CD4-positive, alpha-beta memory T cell (primary cell): ENCODE measurements at places on chromosomes 1 and 21.

DNA sequence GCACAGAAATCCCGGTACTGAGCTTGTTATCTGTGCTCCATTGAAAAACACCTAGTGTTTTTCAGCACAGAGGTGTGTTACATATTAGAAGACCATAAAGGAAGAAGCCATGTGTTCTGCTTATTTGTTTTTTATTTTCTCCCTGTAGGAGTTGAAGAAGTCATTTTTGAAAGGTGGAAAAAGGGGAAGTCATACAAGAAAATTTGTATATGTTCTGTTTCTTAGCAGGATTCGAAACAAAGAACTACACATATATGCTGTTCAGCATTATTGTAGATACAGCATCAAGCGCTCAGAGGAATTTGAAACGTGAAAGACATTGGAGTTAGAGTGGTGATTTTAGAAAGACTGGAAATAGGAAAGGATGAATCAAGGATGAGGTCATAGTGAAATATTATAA is 345.3 kb upstream of the ADGRL2 start:
- no peaks in the 10 kb centered on the region for H3K36me3 ChIP-seq
- no peak for DNase-seq
- H3K4me3 ChIP-seq, result no peak overlapping the region
- no peaks in the 10 kb centered on the region for H3K27me3 ChIP-seq

- no peak overlapping the region for H3K27ac ChIP-seq
- no peaks in the 10 kb centered on the region for H3K27me3 ChIP-seq
- H3K4me1 ChIP-seq, result no peaks in the 10 kb centered on the region
Observed at GRCh38 chr1:225146478-225146877, 217.0 kb downstream of the DNAH14 start.

- no peaks in the 10 kb centered on the region for H3K36me3 ChIP-seq
- no peaks in the 10 kb centered on the region for H3K27me3 ChIP-seq
- DNase-seq, result no peak
- no peaks in the 10 kb centered on the region for H3K4me1 ChIP-seq
- H3K4me3 ChIP-seq, result no peak overlapping the region
Observed at GRCh38 chr1:244802041-244802440, 33.4 kb upstream of the COX20 start.

- no peaks in the 10 kb centered on the region for H3K36me3 ChIP-seq
- no peaks in the 10 kb centered on the region for H3K27me3 ChIP-seq
- H3K27ac ChIP-seq, result no peak overlapping the region
- no peak for DNase-seq
- no peaks in the 10 kb centered on the region for H3K4me1 ChIP-seq
Observed at GRCh38 chr21:33089395-33090119, 19.6 kb downstream of the OLIG1 start.

DNA sequence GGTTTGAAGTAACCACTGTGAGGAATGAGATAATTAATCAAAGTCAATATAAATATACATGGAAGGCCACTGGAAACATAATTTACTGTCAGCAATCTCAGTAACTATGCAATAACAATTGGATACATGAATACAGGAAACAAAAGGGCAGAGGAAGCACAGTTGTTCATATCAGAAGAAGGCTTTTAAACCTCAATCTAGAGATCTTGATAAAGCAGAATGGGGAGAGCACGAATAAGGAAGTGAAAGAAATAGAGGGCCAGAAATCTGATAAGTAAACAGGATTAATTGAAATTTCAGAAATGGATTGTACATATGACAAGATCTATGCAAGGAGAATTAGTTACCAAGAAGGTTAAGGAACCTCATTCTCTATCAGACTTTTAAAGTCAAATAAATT is 93.0 kb downstream of the EVI5 start:
- H3K4me1 ChIP-seq, result no peaks in the 10 kb centered on the region
- no peak overlapping the region for H3K4me3 ChIP-seq
- H3K27me3 ChIP-seq, result no peaks in the 10 kb centered on the region
- no peaks in the 10 kb centered on the region for H3K36me3 ChIP-seq

- H3K27me3 ChIP-seq, result no peaks in the 10 kb centered on the region
- no peak overlapping the region for H3K4me3 ChIP-seq
- no peaks in the 10 kb centered on the region for H3K36me3 ChIP-seq
- no peak overlapping the region for H3K27ac ChIP-seq
Observed at GRCh38 chr1:43302721-43303470, 2.1 kb downstream of the TIE1 start.

- H3K4me1 ChIP-seq, result no peaks in the 10 kb centered on the region
- H3K4me3 ChIP-seq, result no peak overlapping the region
- no peak for DNase-seq
- no peak overlapping the region for H3K27ac ChIP-seq
- H3K36me3 ChIP-seq, result no peaks in the 10 kb centered on the region
- H3K27me3 ChIP-seq, result no peaks in the 10 kb centered on the region
Observed at GRCh38 chr1:68770817-68771216, 273.9 kb upstream of the DEPDC1 start.

DNA sequence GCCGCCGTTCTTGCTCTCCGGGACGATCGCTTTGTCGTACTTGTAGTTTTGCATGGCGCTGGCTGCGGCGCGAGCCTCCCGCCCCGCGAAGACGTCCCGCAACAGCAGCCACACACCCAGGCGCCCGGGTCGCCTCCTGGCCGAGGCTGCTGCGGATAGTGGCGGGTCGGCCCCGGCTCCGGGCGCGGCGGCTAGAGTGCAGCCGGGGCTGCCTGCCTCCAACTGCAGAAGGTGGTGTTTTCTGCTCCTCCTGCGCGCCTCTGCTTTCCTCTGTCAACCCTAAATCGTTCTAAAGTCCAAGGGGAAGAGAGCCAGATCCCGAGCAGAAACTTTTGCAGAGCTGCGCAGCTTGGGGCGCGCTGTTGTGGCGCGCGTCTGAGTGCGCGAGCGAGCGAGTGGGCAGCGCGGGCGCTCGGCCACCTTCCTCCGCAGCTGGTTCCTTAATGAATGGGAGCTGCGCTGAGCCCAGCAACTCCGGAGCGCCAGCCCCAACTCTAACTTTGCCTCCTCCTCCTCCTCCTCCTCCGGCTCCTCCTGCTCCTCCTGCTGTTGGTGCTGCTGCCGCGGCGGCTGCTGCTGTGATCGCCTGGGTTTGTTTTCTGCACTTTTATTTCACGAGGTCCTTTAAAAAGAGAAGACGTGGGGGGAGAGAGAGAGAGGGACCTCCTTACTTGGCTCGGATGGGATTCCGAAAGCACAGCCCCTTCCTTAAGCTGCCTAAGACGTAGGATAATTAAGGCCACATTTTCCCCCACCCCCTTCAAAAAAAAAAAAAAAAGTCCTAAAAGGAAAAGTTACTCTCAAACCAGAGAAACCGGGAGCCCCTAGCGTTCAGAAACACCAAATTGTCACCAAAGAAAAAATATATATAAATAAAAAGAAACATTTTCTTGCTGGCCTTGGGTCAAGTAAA is at the start of gene PLPP3:
TSS of gene PLPP3 (minus strand) at position 601 of the 913 bp plus-strand sequence. CDS start at position 54, 547 bp downstream.
- peaks cover 5% of the 10 kb centered on the region for H3K27me3 ChIP-seq
- DNase-seq, result no peak
- no peak within 1 kb of the TSS for H3K4me3 ChIP-seq

GRCh38 chr1:2240270-2241156 is 12.4 kb downstream of the SKI start:
- no peak overlapping the region for H3K27ac ChIP-seq
- H3K27me3 ChIP-seq, result no peaks in the 10 kb centered on the region
- H3K4me3 ChIP-seq, result no peak overlapping the region
- H3K4me1 ChIP-seq, result peaks cover 90% of the 10 kb centered on the region
- H3K36me3 ChIP-seq, result peaks cover 28% of the 10 kb centered on the region

DNA sequence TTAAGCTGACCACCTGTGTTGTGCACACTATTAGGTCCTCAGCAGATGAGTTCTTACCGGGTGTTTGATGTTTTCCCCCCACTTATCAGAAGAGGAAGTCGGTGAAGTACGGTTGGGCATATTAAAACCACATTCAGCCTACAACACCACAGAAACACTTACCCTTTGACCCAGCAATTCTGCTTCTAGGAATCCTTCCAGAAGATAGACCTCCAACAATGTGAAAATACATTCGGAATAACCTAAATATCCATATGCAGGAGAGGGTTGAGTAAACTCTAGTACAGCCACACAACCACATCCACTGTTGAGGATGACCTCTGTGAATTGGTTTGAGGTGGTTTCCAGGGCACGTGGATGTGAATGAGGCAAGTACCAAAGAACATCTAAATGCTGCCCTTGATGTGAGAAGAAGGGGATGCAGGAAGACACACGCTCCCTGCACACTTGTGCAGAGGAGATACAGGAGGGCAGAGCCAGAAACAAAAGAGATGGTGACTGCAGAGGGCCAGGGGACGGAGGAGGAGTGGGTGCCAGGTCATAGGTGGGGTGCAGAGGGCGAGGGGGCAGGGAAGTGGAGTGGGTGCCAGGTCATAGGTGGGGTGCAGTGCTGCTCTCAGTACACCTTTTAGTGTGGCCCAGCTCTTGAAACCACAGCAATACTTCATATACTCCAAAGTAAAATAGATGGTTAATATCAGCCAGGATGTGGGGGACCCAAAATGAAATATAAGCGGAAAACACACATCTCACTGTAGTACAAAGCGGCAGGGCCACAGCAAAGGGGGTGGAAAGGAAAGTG is 12.8 kb downstream of the ADARB1 start:
- peak; percentile 49 for DNase-seq
- H3K4me3 ChIP-seq, result peak overlapping the region; percentile 18
- H3K27me3 ChIP-seq, result no peaks in the 10 kb centered on the region
- peaks cover 75% of the 10 kb centered on the region for H3K4me1 ChIP-seq
- peak overlapping the region; percentile 17 for H3K27ac ChIP-seq

GRCh38 chr1:116372191-116372590 is 853 bp upstream of the ATP1A1 start:
- no peak for DNase-seq
- H3K27ac ChIP-seq, result peak overlapping the region; percentile 71
- H3K36me3 ChIP-seq, result no peaks in the 10 kb centered on the region
- no peaks in the 10 kb centered on the region for H3K27me3 ChIP-seq

DNA sequence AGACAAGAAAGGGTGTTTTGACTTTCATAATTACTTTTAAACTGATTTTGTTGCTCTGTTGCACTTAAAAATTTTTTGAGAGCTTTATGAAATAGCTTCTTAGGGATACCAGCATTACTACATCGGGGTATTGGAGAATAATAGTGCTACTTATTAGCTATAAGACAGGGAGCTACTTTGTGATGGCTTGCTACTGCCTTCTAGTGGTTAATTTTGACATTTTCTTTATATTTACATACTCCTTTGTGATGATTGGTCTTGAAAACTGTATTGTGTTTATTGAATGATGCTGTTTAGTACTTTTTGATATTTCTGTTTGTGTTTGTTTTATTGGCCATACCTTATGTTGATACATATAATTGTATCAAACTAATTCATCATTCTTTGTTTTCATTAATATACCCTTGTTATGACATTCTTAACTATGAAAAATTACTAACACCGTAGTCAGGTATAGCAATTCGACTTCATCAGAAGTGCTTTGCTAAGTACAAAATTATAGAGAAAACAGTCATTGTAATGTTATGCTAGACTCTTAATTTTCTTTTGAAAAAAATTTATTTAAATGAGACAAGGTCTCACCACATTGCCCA is 85.5 kb downstream of the CLIC4 start:
- H3K36me3 ChIP-seq, result no peaks in the 10 kb centered on the region
- DNase-seq, result peak; percentile 48
- no peaks in the 10 kb centered on the region for H3K4me1 ChIP-seq
- no peaks in the 10 kb centered on the region for H3K27me3 ChIP-seq
- no peak overlapping the region for H3K4me3 ChIP-seq
- no peak overlapping the region for H3K27ac ChIP-seq

- H3K4me3 ChIP-seq, result peak overlapping the region; percentile 81
- H3K4me1 ChIP-seq, result peaks cover 81% of the 10 kb centered on the region
- no peaks in the 10 kb centered on the region for H3K27me3 ChIP-seq
- peaks cover 34% of the 10 kb centered on the region for H3K36me3 ChIP-seq
- peak overlapping the region; percentile 98 for H3K27ac ChIP-seq
- DNase-seq, result peak; percentile 86
Observed at GRCh38 chr1:24925082-24925779, 4.8 kb downstream of the RUNX3 start.

- no peaks in the 10 kb centered on the region for H3K4me1 ChIP-seq
- DNase-seq, result no peak
- no peak overlapping the region for H3K4me3 ChIP-seq
- H3K36me3 ChIP-seq, result no peaks in the 10 kb centered on the region
- no peaks in the 10 kb centered on the region for H3K27me3 ChIP-seq
Observed at GRCh38 chr1:193625255-193625654, 438.8 kb upstream of the B3GALT2 start.

GRCh38 chr1:230771773-230772354 is 24.7 kb downstream of the CAPN9 start:
- no peak overlapping the region for H3K4me3 ChIP-seq
- no peak for DNase-seq
- no peaks in the 10 kb centered on the region for H3K4me1 ChIP-seq
- H3K27me3 ChIP-seq, result no peaks in the 10 kb centered on the region
- no peak overlapping the region for H3K27ac ChIP-seq
- H3K36me3 ChIP-seq, result no peaks in the 10 kb centered on the region

- H3K4me3 ChIP-seq, result no peak overlapping the region
- H3K36me3 ChIP-seq, result no peaks in the 10 kb centered on the region
- no peaks in the 10 kb centered on the region for H3K27me3 ChIP-seq
- H3K27ac ChIP-seq, result no peak overlapping the region
- peaks cover 9% of the 10 kb centered on the region for H3K4me1 ChIP-seq
Observed at GRCh38 chr1:109864930-109865612, 45.6 kb upstream of the CSF1 start.

- H3K4me1 ChIP-seq, result no peaks in the 10 kb centered on the region
- H3K36me3 ChIP-seq, result no peaks in the 10 kb centered on the region
- DNase-seq, result no peak
Observed at GRCh38 chr1:94033849-94034248, 87.1 kb downstream of the ABCA4 start.

DNA sequence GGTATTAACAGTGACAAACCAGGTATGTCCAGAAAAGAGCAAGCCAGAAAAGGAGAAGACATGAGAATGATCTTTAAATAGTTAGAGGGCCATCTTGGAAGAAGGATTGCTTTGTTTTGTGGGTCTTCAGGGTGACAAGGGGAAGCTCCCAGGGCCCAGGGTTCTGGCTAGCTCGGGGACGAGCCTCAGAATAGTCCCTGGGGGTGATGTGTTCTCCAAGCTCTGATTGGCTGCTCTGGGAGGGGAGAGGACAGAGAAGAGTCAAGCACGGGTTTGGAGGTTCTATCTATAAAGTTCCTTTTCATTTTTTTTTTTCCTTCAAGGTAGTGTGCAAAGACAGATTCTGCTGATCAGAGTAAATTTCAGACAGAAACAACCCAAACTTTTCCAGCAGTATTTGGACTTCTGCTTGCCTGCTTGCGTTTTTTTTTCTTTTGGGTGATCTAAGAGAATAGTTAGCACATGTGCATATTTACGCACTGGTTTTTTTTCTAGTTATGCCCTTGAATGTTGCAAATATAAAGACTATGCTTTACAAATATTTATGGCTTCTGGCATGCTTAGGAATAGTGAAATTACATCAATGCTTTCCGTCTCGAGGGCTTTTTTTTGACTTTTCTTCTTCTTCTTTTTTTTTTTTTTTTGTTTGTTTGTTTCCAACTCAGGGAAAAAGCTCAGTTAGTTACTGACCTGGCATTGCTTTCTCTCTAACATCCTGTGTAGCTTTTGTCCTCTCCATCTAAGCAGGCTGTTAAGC is 59.7 kb downstream of the ROR1 start:
- no peaks in the 10 kb centered on the region for H3K36me3 ChIP-seq
- H3K27me3 ChIP-seq, result no peaks in the 10 kb centered on the region
- H3K4me3 ChIP-seq, result no peak overlapping the region
- no peak overlapping the region for H3K27ac ChIP-seq

GRCh38 chr1:227892489-227893299 is 55.0 kb downstream of the WNT9A start:
- no peaks in the 10 kb centered on the region for H3K36me3 ChIP-seq
- H3K4me1 ChIP-seq, result peaks cover 10% of the 10 kb centered on the region
- no peaks in the 10 kb centered on the region for H3K27me3 ChIP-seq
